Stimulated activated CD8-positive, alpha-beta memory T cell treated with anti-CD3 and anti-CD28 coated beads, Interleukin-2, amount 100 ng/mL, for 48 hours (primary cell): ENCODE measurements at places on chromosomes 2 and 18.

DNA sequence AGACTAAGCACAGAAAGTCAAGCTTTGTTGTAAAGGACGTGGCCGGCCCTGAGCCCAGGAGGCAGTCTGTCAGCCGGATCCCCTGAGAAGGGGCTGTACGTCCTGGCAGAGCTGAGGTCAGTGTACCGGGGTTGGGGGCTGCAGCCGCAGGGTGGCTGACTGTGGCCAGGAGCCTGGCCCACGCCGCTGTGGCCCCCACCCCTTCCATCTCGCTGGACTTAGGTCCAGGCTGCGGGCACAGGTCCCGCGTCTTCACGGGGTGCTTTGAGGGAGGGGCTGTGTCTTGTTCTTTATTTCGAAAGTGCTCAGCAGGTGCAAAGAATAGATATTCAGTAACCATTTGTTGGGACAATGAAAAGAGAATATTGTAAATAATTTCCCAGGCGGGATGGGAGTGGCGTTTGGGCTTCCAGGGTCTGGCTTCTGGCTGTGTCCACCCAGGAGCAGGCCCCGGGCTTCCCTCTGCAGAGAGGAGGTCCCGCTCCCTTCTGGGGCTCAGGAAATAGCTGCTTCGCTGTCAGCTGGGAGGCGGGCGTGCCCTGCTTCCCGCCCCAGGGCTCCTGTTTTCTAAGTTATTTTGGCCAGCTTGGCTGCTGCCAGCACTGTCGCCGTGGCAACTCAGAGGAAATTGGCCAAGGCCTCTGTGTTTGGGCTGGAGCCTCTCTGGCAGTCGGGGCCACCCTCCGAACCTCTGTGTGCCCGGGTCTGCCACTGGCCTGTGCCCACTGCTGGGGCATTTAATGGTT lies 7.4 kb downstream of the NFATC1 start:
- no peak for DNase-seq

- no peak for DNase-seq
These were observed 75.8 kb downstream of the ZEB2 start for GRCh38 chr2:144443837-144444817.

GRCh38 chr18:55509631-55510324 lies 78.2 kb downstream of the TCF4 start:
- no peak for DNase-seq

GRCh38 chr18:38460657-38461056 lies 895.1 kb upstream of the CELF4 start:
- no peak for DNase-seq

DNA sequence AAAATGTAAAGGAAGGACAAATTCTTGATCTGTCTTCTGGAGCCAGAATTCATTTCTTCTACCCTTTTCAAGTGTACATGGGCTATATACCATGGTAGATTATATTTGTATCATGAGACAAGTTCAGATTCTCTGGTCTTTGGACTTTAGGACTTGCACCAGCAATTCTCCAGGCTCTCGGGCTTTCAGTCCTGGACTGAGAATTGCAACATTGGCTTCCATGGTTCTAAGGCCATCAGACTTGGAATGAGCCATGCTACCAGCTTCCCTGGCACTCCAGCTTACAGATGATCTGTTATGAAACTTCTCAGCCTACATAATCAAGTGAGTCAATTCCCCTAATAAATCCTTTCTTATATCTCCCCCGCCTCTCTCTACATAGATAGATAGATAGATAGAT lies 33.3 kb downstream of the SRD5A2 start:
- DNase-seq, result no peak
